ENCODE measurements at places on chromosomes 4 and X.
A peak's percentile ranks its signal among the peaks of the same experiment; 100 is the strongest.

DNA sequence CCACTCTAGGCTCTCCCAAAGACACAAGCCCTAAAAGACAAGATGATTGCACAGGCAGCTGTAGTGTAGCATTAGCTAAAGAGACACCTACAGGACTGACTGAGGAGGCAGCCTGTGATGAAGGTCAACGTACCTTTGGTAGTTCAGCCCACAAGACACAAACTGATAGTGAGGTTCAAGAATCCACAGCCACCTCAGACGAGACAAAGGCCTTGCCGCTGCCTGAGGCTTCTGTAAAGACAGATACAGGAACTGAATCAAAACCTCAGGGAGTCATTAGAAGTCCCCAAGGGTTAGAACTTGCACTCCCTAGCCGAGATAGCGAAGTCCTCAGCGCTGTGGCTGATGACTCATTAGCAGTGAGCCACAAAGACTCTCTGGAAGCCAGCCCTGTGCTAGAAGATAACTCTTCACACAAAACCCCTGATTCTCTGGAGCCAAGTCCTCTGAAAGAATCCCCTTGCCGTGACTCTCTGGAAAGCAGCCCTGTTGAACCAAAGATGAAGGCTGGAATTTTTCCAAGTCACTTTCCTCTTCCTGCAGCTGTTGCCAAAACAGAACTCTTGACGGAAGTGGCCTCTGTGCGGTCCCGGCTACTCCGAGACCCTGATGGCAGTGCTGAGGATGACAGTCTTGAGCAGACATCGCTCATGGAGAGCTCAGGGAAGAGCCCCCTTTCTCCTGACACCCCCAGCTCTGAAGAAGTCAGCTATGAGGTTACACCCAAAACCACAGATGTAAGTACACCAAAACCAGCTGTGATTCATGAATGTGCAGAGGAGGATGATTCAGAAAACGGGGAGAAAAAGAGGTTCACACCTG lies 306.3 kb downstream of the ANK2 start:
- peak; percentile 75 for DNase-seq

DNA sequence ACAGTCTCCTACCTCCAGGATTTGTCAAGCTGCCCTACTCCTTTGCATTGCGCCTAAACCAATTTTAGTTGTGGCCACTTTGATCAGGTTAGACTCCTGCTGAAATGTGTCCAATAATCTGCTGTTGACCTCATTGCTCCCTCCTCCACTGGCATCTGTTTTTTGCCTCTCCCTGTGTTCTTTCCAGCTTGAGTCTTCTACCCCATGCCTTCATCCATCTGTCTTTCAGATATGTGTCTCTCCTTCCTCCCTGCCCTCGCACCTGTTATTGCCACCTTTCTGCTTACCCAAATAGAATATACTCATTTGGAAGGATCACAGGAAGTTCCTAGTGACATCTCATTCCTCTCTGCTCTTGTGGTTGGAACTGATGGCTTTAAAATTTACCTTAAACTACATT lies 366.6 kb upstream of the CLNK start:
- no peak for DNase-seq

- DNase-seq = no peak
These were observed 349.8 kb downstream of the UNC5C start for GRCh38 chr4:95198961-95199360.

- peak; percentile 3 for DNase-seq
These were observed at the start of gene PITX2 for GRCh38 chr4:110622841-110623717. Gene PITX2 (minus strand): TSS chr4:110623077. CDS start chr4:110622460, 617 bp downstream.

DNA sequence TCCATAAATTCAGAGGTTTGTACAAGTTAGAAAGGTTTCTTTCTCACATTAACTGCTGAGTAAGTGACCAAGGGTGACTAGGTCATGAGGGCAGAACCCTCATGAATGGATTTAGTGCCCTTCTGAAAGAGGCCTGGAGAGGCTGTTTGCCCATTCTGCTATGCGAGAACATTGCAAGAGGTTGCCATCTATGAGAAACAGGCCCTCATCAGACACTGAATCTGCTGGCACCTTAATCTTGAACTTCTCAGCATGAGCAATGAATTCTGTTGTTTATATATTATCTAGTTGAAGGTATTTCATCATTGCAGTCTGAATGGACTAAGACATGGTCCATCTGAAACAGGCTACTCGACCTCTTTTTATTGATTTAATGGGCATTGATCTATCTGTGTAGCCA lies 96.2 kb upstream of the GPRIN3 start:
- DNase-seq = no peak

- DNase-seq = no peak
These were observed 194.6 kb upstream of the C1QTNF7 start for GRCh38 chr4:15233264-15233597.

DNA sequence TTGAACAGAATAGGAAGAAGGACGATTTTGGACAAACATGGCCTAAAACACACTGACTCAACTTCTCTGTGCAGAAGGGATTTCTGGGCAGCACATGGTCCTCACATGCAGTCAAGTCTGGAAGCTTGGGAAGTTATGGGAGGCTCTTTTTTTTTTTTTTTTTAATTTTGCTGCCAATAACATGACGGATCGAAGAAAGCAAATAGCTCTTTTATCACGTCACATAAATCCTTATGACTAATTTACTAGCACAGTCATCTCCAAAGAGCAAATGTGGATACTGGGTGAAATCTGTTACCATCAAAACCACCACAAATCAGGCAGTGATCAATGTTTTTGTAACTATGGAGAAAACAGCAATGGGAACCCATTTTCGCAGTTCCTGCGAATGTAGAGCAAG lies 193.3 kb upstream of the FAM9B start:
- no peak for DNase-seq

DNA sequence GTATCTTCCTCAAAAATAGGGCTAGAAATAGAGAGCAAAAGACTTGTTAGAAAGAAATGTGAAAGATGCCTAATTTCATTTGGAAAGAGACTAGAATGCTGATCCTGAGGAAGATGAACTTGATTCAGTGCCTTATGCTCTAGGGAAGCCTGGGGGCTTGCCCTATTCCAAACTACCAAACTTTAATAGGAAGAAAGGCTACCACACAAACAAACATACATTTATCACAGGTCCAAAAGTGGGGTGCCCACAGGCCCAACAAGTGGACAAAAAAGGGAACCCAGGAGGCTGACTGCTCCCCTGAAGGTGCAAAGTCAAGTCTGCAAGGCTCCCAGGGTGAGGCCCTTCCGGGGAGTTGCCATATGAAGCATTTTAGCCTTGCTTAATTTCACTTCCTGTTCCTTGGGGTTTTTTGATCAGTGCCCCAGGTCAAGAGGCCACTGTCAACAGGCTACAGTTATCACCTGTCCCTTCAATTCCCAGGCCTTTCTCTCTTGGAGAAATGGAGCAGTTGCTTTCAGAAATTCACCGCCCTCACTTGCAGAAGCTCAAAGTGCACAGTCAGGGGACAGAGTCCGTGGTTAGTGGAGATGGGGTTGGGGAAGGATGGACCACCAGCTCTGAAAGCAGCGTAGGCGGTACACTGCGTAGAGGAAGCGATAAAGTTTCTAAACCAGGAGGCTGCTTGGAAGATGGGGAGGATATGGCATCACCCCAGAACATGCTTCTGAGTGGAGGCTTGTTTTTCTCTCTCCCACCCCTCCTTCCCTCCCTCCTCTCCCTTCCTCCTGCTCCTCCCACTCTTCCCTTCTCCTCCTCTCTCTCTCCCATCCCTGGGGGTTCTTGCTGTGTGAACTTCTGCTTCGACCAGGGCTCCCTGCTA lies 36.4 kb downstream of the TMEM154 start:
- peak; percentile 35 for DNase-seq

DNA sequence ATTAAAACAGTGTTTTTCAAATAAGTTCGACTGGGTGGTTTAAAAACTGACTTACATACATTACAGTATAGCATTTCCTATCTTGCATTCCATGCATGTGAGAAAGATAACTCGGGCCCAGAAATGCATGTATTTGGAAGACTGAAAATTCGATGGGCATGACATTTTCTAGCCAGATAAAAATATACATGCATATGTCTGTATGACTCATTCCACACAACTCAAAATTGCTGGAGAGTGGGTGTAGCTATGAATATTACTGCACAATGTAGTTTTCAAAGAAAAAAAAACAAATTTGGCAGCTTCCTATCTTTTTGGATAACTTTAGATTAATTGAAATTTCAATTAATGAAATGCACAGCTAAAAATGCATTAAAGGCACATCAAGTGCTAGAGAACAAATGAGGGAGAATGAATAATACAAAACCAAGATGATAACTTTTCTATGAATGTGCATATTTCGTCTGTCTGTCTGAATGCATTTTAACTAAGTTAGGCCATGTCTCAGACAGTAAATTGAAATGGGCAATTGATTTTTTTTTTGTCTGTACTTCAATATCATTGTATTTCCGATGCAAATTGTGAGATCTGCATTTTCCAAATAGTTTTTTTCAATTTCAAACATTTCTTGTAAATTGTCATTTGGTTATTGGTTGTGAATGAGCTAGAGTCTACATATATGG lies 54.5 kb upstream of the GABRA2 start:
- no peak for DNase-seq

DNA sequence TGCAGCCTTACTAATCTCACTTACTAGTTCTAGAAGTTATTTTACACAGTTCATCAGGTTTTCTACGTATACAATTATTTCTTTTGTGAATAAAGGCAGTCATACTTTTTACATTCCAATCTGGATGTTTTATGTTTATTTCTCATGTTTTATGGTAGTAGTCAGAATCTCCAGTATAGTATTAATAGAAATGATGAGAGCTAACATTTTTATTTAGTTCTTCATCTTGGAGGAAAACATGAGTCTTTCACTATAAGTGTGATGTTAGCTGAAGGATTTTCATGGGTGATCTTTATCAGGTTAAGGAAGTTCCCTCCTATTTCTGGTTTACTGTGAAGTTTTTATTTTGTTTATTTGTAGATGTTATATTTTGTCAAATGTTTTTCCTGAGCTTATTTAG lies 256.1 kb upstream of the GIMD1 start:
- no peak for DNase-seq

DNA sequence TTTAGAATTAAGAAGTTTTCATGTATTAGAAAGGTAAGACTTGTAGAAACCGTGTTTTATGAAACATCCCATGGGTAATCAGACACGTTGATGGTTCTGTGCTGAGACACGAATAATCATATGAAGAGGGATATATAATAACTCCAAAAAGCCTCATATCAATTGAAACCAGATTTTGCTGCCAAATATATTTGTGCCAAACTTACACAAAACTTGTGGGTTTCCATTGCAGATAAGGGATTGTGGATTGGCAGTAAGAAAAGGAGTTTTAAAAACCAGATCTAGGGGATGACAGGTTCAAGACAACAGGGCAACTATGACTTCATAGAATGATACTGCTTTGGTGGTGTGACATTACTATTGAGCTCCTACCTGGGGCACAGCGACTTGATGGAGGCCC lies 616.1 kb downstream of the BCOR start:
- DNase-seq = no peak

DNA sequence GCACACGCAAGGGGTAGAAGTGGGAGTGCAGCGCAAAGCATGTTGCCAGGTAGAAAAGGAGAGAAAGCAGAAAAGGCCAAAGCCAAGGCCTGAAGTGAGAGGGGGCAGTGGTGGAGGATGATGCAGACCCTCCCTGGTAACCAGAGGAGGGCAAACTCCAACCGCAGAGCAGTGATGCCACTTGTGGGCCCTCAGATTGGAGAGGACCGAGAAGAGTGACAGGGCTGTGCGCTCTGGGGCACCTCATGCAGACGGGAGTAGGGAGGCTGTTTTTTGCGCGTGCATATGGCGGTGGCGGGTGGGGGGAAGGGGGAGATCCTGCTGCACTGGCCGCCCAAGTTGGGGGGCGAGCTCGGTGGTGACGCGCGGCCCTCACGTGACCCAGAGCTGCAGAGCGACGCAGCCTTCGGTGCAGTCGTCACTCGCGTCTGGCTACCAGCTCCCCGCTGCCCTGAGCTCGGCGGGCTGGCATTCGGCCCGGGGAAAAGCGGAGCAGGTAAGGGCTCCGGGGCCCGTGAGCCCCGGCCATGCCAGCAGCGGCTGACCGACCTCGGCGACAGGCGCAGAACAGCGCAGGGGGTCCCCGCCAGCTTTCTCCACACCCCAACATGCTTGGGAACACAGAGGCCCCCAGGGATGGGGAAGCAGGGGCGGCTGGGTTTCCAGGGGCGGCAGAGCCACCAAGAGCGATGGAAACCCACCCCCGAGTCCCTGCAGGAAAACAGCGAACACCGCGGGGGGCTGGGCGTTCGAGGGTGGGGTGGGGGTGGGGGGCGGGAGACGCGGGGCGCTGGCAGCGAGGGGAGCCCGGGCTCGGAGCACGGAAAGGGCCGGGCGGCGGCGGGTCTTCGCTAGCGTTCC lies at the start of gene BEX3:
TSS of gene BEX3 (plus strand) at position 421 of the 861 bp plus-strand sequence. CDS start 984 bp downstream, outside the sequence.
- no peak for DNase-seq

DNA sequence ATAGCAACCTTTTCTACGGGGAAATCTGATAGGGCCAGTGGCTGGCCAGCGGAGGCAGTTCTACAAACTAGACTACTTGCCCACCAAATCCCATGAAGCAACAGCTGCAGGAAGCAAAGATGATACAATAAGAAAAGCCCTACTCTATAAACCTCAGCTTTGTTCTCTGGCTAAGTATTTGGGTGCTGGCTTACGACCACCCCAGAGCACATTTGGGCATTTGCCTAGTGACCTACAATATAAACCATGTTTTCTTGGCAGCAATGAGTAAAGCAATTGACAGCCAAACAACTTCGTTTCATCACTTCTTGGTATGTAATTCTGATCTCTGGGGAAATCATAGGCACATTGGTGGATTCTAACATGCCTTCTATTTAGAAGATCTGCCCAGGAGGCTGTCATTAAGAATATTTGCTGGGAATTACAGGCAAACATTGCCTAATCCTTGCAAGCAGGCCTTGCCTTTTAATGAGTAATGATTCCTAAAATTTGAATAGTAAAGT lies 7.5 kb upstream of the LHFPL1 start:
- no peak for DNase-seq

- DNase-seq = no peak
These were observed 352.6 kb upstream of the FAM241A start for GRCh38 chr4:111792632-111793031.

DNA sequence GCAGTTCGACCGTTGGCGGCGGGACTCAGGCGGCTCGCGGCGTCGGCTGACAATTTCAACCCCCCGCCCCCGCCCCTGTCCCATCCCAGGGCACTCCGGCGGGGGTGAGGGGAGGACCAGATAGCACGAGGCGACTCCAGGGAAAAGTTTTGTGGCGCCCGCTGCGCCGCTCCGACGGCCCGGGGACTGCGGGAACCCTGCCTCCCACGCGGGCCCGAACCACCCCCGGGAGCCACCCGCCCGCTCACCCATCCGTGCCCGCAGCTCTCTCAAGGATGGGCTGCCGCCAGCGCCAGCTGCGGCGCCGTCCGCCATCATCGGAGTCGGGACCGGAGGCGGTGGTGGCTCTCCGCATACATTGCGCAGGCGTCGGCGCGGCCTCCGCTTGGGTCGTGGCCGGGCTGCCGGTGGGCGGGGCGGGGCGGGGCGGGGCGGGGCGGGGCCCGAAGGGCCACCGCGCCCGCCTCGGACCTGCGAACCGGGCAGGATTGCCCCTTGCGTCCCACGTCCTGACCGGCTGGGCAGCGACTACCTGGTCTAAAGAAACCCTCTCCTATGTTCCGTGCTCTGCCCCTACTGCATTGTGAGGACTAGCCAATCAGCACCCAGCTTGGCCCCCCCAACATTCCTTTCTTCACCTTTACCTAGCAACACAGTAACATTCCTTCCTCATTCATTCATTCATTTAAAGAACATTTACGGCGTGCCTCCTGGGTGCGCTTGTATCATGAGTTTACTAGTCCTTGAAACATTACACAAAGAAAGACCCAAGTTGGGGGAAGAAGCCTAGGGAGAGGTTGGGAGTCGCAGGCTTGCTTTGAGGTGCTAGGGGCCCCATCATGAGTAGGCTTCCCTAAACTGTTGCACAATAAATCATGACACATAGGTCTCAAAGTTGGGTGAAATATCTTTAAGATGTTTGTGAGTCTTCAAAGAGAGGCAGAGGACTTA lies at the start of gene MAP7D3:
TSS of gene MAP7D3 (minus strand) at position 360 of the 951 bp plus-strand sequence. CDS start at position 318, 42 bp downstream.
- DNase-seq = peak; percentile 64

All from CD4-positive, alpha-beta T cell treated with Interleukin-2 at 100 ng/mL for 4 hours (primary cell).